Bronchus fibroblast of lung (primary cell): ENCODE measurements at places on chromosomes 3 and 15. TPM values are rescaled to one million over a fixed set of nuclear protein-coding genes. Genes with fewer than 3 reads are reported as not detected.

TOMM70 gene
- 34.6 and 45.2 TPM in 2 replicates for total RNA-seq

TMCO5A gene
- not detected in 2 replicates for total RNA-seq

ALPK3 gene
- total RNA-seq = 0.74 and 0.84 TPM in 2 replicates

OR5H1 gene
- not detected in 2 replicates for total RNA-seq

LIPH gene
- under 0.01 TPM in 1 of 2 replicates, not detected in the other for total RNA-seq
